RKO (cell line): ENCODE measurements at places on chromosomes 11 and 22.

DNA sequence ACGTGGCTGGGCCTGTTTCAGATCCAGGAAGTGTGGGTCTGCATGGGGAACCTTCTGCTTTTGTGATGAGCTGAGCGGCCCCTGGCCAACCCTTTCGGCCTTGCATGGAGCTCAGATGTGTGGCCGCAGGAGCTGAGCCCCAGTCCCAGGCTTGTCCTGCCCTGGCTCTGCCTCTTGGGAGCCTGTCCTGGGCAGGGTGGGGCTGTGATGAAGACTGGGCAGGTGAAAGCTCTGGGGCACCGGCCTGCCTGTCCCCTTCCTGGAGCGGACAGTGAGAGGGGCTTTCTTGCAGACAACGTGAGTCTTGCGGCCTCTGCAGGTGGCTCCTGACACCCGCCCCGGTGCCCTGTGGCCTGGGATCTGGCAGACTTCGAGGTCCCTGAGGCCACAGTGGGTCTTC lies 1296.6 kb downstream of the BRD1 start:
- DNase-seq = no peak

GRCh38 chr11:119741369-119742262 lies 12.6 kb upstream of the NECTIN1 start:
- DNase-seq = no peak

DNA sequence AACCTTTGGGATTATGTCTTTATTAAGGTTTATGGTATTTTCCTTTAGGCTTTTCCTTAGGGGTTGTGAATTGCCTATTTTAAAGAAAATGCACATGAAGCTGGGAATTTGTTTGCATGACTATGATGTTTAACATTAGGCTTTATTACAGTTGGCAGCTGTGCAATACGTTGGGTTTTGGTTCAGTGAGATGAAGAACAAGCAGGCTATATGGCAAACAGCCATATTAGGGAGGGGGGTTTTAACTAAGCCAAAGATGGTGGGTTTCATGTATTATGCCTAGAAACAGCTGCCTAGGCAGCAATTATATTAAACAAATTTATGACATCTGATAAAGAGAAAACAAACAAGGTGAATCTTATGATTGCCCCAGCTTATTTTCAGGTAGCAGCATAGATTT lies 880.8 kb downstream of the FAM181B start:
- no peak for DNase-seq

- DNase-seq = no peak
Observed at GRCh38 chr11:102306817-102307726, 10.2 kb upstream of the BIRC3 start.

- DNase-seq = no peak
Observed at GRCh38 chr11:87260811-87261210, 223.1 kb downstream of the TMEM135 start.

DNA sequence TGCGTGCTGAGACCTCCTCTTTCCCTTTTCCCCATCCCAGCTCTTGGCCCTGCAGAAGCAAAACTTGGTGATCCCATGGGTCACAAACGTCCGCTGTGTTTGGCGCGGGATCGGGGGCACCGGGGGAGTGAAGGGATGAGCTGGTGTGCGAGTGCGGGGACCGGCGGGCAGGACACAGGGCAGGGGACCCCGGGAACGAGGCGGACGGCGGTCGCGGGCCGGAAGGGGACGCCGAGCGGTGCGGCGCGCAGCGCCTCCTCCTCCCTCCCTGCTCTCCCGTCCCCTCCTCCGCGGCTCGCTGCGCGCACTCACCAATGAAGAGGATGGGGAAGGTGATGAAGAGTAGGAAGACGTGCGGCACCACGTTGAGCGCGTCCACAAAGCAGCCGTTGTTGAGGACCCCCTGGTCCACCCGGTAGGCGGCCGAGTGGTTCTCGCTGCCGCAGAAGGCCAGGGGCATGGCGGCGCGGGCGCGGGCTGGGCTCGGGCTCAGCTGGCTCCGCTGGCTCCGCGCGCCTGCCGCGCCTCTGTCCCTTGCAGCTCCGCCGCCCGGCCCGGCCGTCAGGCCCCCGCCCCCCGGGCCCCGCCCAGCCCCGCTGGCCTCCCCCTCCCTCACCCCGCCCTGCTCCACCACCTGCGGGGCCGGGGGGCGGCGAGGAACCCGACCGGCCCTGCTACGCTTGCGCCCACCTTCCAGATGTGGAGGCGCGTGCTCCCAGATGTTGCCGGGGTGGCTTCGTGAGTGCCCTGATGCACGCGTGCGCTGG lies at the start of gene ABCC8:
TSS of gene ABCC8 (minus strand) at position 529 of the 767 bp plus-strand sequence. CDS start at position 460, 69 bp downstream.
- no peak for DNase-seq

- DNase-seq = no peak
Observed at GRCh38 chr11:111778047-111778558, 11.9 kb upstream of the PPP2R1B start.
